Stimulated activated CD8-positive, alpha-beta memory T cell treated with anti-CD3 and anti-CD28 coated beads, Interleukin-2, amount 100 ng/mL, for 48 hours (primary cell): ENCODE measurements at places on chromosomes 12 and 14.
A peak's percentile ranks its signal among the peaks of the same experiment; 100 is the strongest.

DNA sequence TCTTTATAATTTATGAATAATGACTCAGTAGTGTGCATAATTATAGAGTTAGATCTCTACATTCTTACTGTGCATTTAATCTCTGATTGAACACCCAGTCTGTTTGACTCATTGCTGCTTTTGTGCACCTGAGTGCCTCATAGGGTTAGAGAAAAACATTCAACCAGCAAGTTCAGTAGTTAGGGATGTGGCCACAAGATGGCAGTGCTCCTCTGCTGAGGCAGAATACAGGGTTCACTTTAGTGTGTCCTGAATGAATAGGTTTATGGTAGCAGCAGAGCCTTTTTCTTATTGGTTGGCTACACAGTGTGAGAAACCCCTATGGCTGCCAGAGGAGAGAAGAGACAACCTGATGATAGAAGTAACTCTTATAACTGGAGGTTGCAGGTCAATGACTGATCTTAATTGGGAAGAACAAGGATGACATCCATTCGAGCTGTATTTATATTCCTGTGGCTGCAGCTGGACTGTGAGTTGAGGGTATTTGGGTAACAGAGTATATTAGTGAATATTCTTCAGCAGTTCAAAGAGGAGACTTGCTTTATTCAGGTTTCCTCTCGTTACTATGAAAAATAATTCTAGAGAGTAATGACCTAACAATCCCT, 194.9 kb upstream of the OR4E1 start:
- DNase-seq, result peak; percentile 36

GRCh38 chr12:22299294-22299912, 35.1 kb downstream of the ST8SIA1 start:
- no peak for DNase-seq

DNA sequence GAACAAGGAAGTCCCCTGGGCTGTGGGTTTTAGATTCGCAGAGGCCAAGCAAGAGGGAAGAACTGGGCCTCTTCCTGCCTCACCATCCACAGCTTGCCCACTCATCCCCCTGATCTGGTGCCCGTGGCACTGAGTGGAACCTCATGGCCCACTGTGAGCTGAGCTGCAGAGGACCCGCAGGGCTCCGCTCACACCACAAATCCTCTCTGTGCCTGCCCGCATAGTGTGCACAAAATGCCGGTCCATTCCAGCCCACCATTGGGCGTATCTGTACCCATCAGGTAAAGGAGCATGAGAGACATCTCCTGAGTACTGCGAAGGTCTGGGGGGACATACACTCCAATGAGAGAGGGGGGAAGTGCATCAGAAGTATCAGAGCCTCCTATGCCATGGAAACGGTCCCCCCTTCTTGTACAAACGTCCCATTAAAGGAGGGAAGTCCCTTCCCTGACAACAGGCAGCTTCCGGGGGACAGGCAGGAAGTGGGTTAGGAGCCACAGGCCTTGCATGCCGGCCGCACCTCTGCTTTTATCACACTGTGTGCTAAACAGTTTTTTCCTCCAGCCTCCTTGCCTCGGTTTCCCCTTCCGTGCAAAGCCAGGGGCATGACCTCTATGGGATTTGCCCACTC, 309.4 kb upstream of the DIO3 start:
- no peak for DNase-seq

- DNase-seq, result no peak
These were observed 33.1 kb downstream of the SNRNP35 start for GRCh38 chr12:123491056-123491455.

- DNase-seq, result no peak
These were observed 20.2 kb downstream of the P2RX2 start for GRCh38 chr12:132638541-132639408.
